NCI-H1092 (cell line): ENCODE measurements at places on chromosomes 5 and 9.

DNA sequence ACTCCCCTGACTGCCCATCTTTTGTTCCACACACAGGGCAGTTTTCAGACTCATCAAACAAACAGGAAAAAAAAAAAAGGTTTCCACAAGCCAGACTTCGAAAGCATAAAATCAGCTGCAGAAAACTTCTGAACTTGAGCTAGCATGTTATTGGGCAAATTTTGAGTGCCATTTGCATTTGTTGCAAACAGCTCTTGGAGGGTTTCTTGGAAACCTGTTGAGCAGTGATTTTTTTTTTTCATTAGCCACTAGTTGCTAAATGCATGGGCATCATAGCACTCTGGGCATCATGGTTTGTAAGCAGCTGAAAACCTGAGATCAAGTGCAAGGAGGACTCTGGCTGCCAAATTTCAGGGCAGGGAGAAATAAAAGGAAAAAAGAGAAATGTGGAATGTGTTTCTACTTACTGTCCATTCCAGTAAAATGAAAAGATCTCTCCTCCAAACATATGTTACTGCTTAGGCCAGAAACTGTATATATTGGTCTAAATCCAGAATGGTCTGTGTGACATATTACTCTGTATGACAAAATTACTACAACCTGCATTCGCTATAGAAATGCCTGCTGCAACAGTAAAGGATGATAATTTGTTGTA lies 85.2 kb upstream of the SMIM23 start:
- DNase-seq, result no peak

GRCh38 chr5:3303777-3304176 lies 291.9 kb upstream of the IRX1 start:
- DNase-seq, result no peak

DNA sequence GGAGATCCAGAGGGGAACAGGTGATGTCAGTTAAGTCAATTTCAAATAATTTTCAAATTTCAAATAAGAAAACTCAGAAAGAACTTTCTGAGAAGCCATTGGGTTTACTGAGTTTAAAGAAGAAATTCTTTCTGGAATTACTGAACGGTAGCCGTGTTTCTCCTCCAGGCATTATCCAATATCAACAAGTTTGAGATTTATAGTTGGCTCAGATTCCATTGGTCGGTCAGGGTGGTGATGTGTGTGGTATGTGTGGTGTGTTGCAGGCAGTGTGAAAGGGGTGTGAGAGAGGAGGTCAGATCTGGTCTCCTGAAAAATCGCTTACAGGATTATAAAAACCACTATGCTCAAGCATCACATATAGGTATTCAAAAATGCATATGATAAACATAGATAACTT lies 60.1 kb downstream of the PDE4D start:
- no peak for DNase-seq

- peak; percentile 79 for DNase-seq
These were observed at the start of gene EHMT1 for GRCh38 chr9:137618105-137619067. TSS of gene EHMT1 (plus strand) at chr9:137619005. CDS start at chr9:137619029, 24 bp downstream.

- no peak for DNase-seq
These were observed 231.9 kb downstream of the MLLT3 start for GRCh38 chr9:20390400-20390799.

GRCh38 chr5:135833961-135834638 lies 363 bp upstream of the SLC25A48 start:
- no peak for DNase-seq

DNA sequence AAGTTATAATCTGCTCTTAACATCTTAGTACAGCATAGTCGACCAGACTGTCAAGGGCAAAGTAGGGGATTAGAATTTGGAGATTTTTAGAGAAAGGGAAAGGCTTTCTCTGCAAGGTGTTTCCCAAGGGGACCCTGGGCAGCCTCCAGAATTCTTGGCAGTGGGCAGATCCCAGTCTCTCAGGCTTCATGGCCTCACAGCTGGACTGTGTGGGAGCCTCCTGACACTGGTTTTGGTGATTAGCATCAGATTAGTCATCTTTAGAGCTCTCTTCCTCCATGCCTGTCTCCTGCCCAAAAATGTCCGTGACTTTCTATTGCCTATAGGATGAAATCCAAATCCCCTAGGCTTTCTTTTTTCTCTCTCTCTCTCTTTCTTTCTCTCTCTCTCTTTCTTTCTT lies 370.7 kb downstream of the ZSWIM6 start:
- no peak for DNase-seq

GRCh38 chr5:60649288-60649917 lies 50.6 kb downstream of the DEPDC1B start:
- no peak for DNase-seq

- no peak for DNase-seq
These were observed 308.0 kb upstream of the NREP start for GRCh38 chr5:112064956-112065355.

- no peak for DNase-seq
These were observed 91.9 kb upstream of the CEP78 start for GRCh38 chr9:78144008-78144381.

DNA sequence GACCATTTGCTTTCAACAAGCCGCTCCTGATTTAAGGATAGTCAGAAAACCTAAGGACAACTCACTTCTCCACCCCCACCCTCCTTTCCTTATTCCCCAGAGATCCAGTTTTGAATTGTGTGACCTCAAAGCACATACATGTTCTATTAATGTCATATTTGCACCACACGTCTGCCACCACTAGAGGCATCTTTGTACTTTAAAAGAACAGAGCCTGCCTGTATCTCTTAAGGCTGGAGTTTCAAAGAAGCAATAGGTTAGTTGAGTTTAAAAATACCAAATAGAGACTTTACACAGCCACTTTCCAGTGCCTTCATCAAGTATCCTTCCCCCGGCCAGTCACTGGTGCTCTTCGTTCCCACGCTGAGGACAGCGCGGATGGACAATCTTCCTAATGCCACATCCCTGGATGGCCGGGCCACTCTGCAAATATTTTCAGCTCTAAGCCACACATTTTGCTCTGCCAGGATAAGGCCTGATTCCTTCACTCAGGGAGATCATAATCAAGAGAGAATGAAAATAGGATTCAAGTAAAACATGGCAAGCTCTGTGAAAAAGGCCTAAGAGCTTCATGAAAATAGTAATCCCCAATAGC lies 146.3 kb downstream of the SNCAIP start:
- no peak for DNase-seq

DNA sequence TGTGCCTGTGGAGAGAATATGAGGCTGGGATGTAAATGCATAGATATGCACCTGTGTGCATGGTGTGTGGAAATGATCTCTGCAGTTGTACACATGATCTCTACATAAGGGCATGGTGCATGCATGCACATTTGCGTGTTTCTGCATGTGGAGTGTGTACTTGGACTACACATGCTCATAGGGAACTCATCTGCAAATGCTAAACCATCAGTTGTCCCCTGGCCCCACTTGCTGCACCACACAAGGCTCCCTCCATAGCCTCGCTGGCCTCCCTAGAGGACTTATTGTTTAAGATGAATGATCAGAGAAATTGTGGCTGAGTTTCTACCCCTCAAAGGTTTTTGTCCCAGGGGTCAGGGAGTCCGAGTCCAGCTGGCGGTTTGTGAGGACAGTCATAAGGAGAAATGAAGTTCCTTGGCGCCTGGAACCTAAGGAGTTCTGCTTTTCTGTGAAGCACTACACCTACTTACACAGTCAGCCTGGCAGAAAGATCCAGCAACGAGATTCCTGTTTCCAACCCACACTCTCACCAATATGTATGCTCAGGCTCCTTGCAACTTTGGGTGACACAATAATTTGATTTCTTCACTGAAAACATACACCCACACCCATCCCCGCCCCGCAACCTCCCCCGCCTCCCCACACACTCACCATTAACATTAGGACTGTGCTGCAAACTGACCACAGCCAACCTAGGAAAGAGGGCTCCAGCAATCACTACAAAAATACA lies 79.9 kb upstream of the CPEB4 start:
- no peak for DNase-seq

- DNase-seq, result no peak
These were observed 334.0 kb downstream of the ARHGEF28 start for GRCh38 chr5:73960023-73960422.

DNA sequence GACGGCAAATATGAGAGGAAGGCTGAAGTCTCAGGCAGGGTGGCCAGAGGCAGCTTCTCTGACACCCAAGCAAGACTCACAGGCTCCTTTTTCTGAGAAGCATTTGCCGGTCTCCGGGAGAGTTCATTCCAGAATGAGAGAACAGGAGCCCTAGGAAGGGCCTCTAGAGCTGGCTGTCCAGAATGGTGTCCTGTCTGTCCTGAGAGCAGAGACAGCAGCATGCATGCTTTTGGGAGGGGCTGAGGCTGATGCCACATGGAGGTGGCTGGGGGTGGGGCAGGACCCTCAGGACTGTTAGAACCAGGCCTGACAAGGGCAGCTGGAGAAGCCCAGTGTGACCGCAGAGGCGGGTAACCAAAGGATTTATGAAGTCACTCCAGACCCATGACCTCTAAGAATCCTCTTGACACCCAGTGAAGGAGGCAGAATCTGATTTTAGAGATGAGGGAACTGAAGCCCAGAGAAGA lies 60.0 kb downstream of the SHB start:
- no peak for DNase-seq

GRCh38 chr5:171365351-171365750 lies 22.3 kb upstream of the NPM1 start:
- DNase-seq, result no peak

DNA sequence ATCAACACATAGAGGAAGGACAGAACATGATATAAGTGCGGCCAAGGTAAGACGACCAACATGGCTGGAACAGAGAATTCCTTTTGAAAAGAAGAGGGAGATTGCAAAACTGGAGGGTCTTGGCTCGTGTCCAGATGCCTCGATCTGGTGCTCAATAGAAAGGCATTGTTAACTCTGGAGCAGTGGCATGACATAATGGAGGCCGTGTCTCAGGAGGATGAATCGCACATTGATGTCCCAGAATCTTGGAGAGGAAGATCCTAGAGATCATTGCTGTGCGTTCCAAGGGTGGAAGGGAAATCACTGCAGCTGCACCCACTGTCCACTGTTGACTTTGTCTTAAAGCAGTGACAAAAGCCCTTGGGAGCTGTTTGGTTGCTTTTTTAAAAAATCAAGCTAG lies 30.9 kb downstream of the GRAMD2B start:
- DNase-seq, result no peak

GRCh38 chr5:173488144-173488543 lies 128.3 kb downstream of the BOD1 start:
- DNase-seq, result no peak

GRCh38 chr5:35919191-35919590 lies 19.2 kb downstream of the CAPSL start:
- DNase-seq, result no peak

- DNase-seq, result no peak
These were observed 46.9 kb downstream of the ACTBL2 start for GRCh38 chr5:57435701-57436134.

GRCh38 chr5:59132131-59132530 lies 549.3 kb downstream of the RAB3C start:
- DNase-seq, result no peak
